ENCODE measurements at places on chromosomes 6 and 20. TPM values are rescaled to one million over a fixed set of nuclear protein-coding genes. Genes with fewer than 3 reads are reported as not detected.

GRCh38 chr6:36685926-36686667, 7.6 kb downstream of the CDKN1A start:
- peaks cover 3% of the 10 kb centered on the region for H3K36me3 ChIP-seq
- H3K27ac ChIP-seq: no peak overlapping the region
- H3K4me1 ChIP-seq: peaks cover 24% of the 10 kb centered on the region
- DNase-seq: peak; percentile 41
- H3K27me3 ChIP-seq: no peaks in the 10 kb centered on the region
- H3K4me3 ChIP-seq: no peak overlapping the region

SLCO4A1 gene
- total RNA-seq: 5.3 TPM

DNA sequence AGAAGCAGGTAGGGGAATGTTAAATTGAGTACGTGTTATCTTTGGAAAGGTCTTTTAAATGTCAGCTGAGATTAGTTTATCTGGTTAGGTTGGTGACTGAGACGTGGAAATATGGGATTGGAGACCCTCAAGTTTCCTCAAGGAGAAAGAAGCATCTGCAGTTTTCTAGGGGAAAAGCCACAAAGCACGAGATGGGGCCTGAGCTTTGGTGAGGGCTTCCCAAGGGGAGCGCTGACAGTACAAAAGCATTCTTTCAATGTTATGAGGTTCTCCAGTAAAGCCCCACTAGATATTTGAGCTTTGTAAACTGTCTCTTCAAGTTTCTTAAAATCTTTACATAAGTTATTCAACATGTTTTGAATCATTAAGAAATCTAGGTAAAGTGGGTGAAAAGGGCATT, 19.6 kb upstream of the HS3ST5 start:
- H3K4me1 ChIP-seq: no peaks in the 10 kb centered on the region
- no peak overlapping the region for H3K27ac ChIP-seq
- no peak overlapping the region for H3K4me3 ChIP-seq

GSTA2 gene
- total RNA-seq: not detected

GRCh38 chr20:15364781-15365180, 1027.4 kb upstream of the FLRT3 start:
- H3K4me3 ChIP-seq: no peak overlapping the region
- no peaks in the 10 kb centered on the region for H3K27me3 ChIP-seq
- H3K4me1 ChIP-seq: no peaks in the 10 kb centered on the region
- no peak overlapping the region for H3K27ac ChIP-seq
- no peaks in the 10 kb centered on the region for H3K36me3 ChIP-seq

DNA sequence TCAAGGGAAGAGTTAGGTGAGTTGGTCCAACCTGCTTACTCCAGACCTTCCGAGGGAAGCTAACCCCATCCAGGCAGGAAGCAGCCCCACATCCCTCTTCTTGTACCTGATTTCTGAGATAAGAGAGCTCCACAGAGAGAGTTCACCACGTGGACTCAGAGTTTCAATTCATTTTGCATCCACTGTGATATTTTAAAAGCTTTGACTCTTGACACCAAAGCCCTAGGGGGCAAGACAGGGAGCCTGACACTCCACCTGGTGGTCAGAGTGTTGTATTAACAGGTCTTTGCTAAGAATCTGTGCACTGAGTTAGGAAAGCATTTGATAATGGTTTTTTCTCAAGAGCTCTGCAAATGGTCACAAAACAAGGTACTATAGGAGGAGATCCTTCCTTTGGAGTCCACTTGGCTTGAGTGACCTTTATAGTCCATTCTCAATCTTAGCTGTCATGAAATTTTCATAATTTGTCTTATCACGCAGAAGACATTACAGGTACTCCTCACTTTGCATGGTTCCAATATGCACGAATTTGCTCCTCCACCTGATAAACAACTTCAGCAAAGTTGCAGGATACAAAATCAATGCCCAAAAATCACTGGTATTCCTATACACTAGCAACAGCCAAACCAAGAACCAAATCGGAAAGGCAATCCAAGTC, 56.2 kb upstream of the RIPOR2 start:
- no peak overlapping the region for H3K27ac ChIP-seq
- H3K4me1 ChIP-seq: no peaks in the 10 kb centered on the region
- no peak overlapping the region for H3K4me3 ChIP-seq
- no peaks in the 10 kb centered on the region for H3K27me3 ChIP-seq
- no peak for DNase-seq

DNA sequence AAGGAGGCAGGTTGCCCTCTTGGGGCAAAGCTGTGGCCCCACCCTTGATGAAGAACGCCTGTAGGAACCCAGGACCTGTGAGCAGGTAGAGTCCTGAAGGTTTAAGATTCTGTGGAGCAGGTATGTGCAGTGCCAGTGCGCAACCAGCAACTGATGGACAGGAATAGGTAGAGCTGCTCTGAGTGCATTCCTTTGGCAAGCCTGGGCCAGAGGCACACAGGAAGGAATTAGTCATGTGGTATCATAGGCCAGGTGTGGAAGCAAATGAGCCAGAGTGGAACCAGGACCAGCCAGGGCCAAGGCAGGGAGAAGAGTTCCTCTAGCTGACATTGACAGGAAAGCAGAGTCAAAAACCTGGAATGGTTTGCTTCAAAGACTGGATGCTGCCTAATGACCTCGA, 1.4 kb upstream of the KHDC1 start:
- H3K27ac ChIP-seq: no peak overlapping the region
- H3K4me3 ChIP-seq: no peak overlapping the region
- H3K36me3 ChIP-seq: no peaks in the 10 kb centered on the region
- H3K4me1 ChIP-seq: peaks cover 3% of the 10 kb centered on the region

All from psoas muscle (tissue), 8 donors.